ENCODE measurements at places on chromosomes 11 and 22.

- DNase-seq: no peak
Measured at GRCh38 chr11:104956528-104956927, 11.8 kb downstream of the CASP4 start.

DNA sequence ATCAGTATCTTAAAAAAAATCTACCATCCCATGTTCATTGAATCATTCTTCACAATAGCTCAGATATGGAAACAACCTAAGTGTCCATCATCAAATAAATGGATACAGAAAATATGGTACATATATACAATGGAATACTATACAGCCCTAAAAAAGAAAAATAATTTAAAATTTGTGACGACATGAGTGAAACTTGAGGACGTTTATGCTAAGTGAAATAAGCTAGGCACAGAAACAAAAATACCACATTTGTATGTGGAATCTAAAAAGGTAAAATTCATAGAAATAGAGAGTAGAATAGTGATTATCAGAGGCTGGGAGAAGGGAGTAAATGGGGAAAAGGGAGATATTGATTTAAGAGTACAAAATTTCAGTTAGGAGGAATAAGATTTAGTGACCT lies 38.8 kb downstream of the OR9I1 start:
- no peak for DNase-seq

- no peak for DNase-seq
Measured at GRCh38 chr22:47996446-47996857, 1234.0 kb downstream of the TBC1D22A start.

- DNase-seq: peak; percentile 23
Measured at GRCh38 chr11:5291207-5291838, 10.4 kb downstream of the OR51B4 start.

- no peak for DNase-seq
Measured at GRCh38 chr11:85752890-85753581, 57.9 kb downstream of the SYTL2 start.

GRCh38 chr11:119807841-119808240 lies 78.8 kb upstream of the NECTIN1 start:
- DNase-seq: no peak

DNA sequence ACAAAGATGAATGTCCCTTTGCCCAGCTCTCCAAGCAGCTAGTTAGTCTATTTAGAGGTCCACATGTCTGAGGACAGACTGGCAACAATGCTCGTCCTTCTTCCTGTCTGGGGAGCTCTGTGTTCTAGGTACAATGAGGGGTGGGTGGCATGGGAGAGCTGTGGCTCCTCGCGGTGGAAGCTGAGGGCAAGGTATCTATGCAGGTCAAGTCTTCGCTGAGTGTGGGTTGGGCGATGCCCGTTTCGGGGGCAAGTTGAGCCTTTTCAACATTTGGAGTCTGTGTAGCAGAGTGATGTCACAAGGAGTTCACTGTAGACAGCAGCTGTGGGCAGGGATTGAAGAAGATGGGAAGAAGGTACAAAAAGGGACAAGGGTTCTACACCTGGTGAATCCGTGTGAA lies 163.2 kb downstream of the FEZ1 start:
- DNase-seq: no peak

DNA sequence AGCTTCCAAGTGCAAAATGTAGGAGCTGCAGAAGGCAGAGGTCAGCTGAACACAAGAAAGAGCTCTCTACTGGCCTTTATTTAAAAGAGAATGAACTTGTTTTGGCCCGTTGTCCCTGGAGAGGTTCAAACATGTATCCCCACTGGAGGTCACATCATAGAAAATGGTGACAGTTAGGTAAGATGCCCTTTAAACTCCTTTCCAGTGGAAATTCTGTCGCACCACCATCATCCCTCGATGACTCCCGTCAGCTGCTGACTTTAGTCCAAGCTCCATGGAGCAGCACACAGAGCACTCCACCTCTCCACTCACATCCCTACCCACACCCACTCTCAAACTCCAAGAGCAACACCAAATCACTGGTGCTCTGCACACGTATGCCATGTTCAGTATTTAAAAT lies 15.2 kb upstream of the P4HA3 start:
- no peak for DNase-seq

DNA sequence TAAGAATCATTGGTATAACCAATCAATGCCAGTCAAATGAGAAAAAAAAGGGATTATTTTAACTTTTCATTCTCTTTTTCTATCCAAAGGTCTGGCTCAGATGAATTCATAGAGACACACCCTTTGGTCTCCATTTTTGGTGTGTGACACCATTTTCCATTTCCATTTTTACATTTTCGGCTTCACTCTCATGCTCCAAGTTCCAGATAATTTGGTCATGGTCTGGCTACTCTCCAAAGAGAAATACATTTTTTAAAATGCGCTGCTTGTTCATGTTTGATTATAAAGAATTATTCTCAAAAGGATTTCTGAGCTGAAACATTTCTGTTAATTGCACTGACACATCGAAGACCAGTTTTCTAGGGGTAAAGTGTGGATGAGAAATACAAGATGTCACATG lies 51.6 kb upstream of the FIBIN start:
- DNase-seq: no peak

- no peak for DNase-seq
Measured at GRCh38 chr11:2987881-2988861, 4.0 kb downstream of the NAP1L4 start.

DNA sequence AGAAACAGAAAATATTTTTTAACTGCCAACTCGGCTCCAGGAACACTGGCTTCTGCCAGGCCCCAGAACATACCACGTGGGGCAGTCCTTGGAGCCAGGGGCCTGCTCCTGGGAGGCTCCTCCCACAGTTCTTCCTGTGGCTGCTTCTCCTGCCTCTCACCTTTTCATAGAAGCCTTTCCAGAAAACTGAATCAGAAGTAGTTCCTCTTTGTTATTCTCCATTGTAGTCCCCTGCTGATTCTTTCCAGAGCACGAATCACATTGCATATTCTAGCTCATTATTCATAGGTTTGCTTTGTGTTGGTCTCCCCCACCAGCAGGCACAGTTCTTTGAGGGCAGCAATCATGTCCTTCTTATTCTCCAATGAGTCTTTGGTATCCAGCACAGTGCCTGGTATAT lies 106.0 kb downstream of the EFCAB6 start:
- peak; percentile 58 for DNase-seq

DNA sequence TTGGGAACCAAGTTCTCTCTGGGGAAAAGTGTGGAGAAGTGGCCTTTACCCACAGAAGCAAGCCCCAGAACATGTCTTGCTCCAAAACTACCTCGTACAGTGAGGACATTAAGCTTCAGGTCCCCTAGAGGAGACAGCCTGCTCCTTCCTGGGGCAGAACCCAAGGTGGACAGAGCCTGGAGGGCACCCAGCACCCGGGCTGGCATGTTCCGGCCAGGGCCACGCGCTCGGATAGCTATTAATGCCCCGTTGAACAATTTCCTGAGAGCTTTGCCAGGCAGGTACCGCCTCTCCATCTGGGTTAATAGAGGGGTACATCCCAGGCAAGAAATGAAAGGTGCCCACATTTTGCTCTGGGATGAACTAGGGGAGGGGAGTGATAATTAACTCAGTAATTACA lies 169.0 kb upstream of the GRK3 start:
- no peak for DNase-seq

DNA sequence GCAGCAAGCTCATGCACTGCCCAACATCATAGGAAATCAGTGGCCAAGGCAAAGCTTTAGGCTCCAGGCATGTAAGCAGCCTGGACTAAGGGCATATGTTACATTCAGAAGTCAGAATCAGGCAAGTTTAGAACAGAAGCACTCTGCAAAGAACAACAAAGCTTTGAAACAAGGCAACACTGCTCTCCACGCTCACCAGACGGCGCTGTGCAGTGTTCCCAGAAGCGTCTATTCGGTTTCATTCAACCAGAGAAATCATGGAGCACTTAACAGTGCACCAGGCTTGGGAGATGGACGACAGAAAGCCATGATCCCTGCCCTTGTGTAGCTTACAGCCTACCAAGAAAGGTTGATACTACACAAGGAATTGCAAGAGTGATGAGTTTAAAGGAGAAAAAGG lies 555.8 kb downstream of the BUD13 start:
- DNase-seq: peak; percentile 66

GRCh38 chr11:132349811-132350733 lies 979.7 kb downstream of the NTM start:
- no peak for DNase-seq

DNA sequence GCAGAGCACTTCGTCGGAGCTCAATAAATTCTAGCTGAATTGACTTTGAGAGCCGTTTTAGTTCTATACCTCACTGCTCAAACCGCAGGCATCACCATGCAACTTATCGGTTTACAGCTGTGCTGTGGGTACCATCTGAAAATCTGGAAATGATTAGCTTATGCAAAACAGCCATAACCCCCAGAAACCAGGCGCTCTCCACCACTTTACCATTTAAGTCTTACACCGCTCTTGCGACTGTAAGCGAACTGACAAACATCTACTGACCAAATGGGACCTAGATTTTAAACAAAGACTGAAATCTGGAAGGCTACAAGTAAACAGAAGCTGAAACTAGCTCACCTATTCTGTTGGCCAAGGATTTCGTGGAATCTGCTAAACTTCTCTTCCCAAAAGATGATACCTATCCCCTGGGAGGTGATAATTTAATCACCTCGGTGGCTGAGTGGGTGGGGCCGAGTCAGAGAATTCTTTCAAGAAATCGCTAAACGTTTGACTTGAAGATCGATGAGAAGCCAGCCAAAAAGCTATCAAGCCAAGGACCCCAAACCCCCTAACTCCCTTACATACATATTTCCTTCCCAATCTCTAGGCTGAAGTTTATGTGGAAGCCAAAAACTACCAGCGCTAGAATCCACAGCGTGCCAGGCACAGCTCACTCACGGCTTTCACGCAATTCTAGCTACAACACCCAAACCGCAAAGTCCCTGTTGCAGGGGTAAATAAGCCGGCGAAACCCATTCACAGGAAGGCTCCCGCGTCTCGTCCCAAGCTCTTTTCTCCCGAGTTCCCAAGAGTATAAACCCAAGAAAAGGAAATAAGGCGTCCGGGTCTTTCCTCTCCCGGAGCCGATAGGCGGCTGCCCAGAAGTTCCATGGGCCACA lies 644 bp downstream of the SPTY2D1 start:
- no peak for DNase-seq

DNA sequence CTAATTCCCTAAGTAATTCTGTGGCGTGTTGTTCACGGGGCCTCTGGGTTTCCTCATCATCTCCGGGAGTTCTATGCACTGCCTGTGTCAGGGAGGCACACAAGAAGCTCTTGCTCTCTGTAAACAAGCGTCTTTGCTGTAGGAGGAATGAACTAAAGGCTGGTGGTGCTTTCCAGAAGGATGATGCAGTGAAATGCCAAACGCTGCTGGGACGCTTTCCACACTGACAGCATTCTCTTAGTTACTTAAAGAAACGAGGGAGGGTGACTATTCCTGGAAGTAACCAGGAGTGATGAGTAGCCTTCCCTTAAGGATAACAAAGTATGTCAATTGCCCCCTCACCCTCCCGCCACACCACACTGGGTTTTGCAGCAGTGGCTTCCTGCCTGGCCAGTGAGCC lies 38.5 kb upstream of the NUP50 start:
- no peak for DNase-seq

DNA sequence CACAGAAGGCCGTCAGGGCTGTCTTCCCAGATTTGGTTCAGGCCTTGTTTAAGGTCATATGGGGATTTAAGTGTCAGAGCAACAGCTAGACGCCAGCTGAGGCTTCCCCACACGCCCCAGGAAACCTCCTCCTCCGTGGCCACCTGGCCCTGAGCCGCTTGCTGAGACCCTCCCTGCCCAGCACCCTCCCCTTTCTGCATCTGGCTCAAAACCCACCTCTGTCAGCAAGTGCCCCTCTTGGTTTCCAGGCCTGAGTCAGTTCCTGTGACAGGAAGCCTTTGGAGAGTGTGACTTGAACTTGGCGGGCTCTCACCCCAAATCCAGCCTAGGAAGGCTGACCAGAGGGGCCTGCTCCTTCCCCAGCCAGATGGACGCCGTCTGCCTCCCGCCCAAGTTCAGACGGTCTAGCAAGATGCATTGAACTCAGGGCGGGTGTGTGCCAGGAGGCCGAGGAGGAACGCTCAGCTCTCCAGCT lies 561 bp downstream of the FXYD2 start:
- DNase-seq: no peak

- no peak for DNase-seq
Measured at GRCh38 chr11:132312161-132312560, 941.7 kb downstream of the NTM start.

- no peak for DNase-seq
Measured at GRCh38 chr11:9754010-9754471, 90.2 kb downstream of the SWAP70 start.

DNA sequence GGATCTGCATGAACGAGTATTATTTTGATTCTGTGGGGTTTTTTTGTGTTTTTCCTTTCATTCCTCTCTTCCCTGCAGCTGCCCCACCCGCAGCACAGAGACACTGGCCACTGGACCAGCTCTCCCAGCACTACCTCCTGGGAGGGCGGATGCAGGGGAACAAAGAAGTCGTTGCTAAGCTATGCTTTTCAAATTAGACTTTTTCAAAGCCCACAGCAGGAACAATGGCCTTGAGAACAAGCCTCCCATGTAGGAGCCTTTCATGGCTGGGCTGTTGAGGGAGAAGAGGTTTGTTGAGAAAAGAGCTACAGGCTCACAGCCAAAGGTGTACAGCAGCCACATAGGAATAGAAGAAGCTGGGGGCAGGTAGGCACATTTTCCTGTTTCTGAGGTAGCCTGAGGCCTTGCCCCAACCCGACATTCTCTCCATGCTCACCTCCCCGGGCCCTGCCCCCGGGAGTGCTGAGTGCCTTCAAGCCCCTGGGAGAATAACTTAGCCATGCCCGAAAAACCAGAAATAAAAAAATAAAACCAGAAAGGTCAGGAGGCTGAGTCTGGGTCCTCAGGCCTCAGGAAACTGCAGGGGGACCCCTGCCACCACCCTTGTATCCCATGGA lies 20.5 kb upstream of the SYT12 start:
- DNase-seq: peak; percentile 93

DNA sequence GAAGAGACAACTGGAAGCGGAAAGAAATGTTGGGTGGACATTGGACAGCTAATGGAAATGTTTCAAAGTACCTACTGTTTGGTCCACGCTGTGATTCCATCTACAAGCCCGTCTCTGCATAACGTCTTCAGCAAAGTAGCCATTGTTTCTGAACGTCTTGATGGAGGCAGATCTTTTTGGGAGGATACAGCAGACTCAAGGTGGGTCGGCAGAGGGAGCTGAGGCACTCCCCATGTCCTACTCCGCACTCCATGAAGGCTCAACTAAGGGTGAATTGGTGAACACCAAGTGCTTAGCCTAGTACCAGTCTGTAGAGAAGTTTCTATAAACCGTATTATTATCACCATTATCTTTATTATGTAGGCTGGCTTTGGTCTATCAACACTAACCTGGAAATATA lies 45.8 kb downstream of the PRR5L start:
- DNase-seq: no peak

- peak; percentile 54 for DNase-seq
Measured at GRCh38 chr22:29154364-29155048, 51.2 kb upstream of the EMID1 start.

- DNase-seq: peak; percentile 82
Measured at GRCh38 chr11:3189196-3189843, 24.2 kb upstream of the OSBPL5 start.
